Sciatic nerve (tissue), 2 donors: ENCODE measurements at places on chromosomes 3 and 15. TPM values are rescaled to one million over a fixed set of nuclear protein-coding genes. Genes with fewer than 3 reads are reported as not detected.

SFMBT1 gene
- total RNA-seq: 12.0 TPM

TNFSF10 gene
- 36.5 TPM for total RNA-seq

GRCh38 chr3:145959457-145960088 is 201.4 kb downstream of the PLOD2 start:
- no peak for DNase-seq

- no peak for DNase-seq
These were observed 103.9 kb downstream of the NTRK3 start for GRCh38 chr15:88152672-88153071.

GRCh38 chr15:57272771-57273357 is 103.4 kb upstream of the CGNL1 start:
- DNase-seq: no peak

GRCh38 chr3:6260551-6261191 is 600.2 kb upstream of the GRM7 start:
- DNase-seq: no peak

GRCh38 chr3:49476563-49476962 is 6.5 kb downstream of the DAG1 start:
- DNase-seq: no peak
